GM13977 (cell line): ENCODE measurements at places on chromosomes 7 and 10.

DNA sequence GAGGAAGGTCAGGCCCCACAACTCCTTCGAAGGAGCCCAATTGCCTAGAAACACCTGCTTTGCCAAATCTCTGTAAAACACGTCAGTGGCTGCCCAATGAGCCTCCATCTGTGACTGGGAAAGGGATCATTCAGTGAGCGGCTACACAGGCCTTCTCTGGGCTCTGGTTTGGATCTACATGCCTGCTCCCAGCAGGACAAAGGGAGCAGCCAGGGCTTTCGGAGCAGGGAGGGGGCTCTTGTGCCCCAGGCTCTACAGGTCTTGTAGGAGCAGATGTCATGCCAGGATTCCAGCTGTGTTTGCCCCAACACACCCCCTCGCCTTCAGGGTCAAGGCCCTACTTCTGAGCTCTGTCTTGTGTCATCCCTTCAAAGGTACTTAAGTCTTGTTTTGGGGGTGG lies 73.5 kb downstream of the CLEC2L start:
- no peak for DNase-seq

- no peak for DNase-seq
Measured at GRCh38 chr10:13871011-13871410, 284.2 kb downstream of the PRPF18 start.

- no peak for DNase-seq
Measured at GRCh38 chr7:37095122-37095521, 353.5 kb downstream of the ELMO1 start.

GRCh38 chr7:130207642-130208041 lies at the start of gene SSMEM1:
SSMEM1 (plus strand) TSS chr7:130207860; CDS start chr7:130207911, 51 bp downstream.
- DNase-seq, result no peak

GRCh38 chr10:109977382-109977806 lies 30.4 kb upstream of the ADD3 start:
- DNase-seq, result no peak
